GM10248 (cell line): ENCODE measurements at places on chromosomes 2 and 18.

DNA sequence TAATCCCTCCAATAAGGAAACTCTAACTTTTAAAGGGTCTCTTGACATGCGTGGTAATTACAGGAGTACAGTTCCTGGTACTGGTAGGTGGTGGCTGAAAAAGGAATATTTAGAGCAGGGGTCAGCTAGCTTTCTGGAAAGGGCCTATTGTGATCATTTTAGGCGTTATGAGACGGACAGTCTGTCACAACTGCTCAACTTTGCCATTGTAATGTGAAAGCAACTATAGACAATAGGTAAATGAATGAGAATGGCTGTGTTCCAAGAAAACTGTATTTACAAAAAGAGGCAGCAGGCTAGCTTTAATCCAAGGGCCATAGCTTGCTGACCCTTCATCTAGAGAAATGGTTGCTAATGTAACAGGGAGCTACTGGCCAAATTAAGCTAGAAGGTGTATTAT lies 177.7 kb upstream of the LRRTM1 start:
- DNase-seq, result no peak

DNA sequence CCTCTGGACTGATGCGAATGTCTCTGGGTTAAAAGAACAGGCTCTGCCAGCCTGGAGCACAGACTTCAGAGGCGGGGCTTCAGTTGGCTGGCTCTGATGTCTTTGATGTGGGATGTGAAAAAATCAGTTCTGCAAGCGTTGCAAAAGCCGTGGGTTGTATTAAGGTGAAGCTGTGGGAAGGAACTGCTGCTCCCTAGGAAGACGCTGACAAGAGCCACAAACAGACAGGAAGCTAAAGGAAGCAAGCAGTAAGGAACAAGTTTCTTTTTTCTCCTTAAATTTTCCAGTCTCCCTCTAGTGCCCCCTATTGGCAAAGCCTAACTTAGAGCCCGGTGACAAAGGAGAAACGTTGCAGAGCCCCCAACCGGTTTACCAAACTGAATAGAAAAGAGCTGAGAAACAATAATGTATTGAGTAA lies 239.0 kb downstream of the CCDC178 start:
- DNase-seq, result peak; percentile 4

- no peak for DNase-seq
These were observed 143.9 kb downstream of the MAIP1 start for GRCh38 chr2:200099256-200099655.

GRCh38 chr2:7726989-7727388 lies 809.8 kb downstream of the RNF144A start:
- no peak for DNase-seq

DNA sequence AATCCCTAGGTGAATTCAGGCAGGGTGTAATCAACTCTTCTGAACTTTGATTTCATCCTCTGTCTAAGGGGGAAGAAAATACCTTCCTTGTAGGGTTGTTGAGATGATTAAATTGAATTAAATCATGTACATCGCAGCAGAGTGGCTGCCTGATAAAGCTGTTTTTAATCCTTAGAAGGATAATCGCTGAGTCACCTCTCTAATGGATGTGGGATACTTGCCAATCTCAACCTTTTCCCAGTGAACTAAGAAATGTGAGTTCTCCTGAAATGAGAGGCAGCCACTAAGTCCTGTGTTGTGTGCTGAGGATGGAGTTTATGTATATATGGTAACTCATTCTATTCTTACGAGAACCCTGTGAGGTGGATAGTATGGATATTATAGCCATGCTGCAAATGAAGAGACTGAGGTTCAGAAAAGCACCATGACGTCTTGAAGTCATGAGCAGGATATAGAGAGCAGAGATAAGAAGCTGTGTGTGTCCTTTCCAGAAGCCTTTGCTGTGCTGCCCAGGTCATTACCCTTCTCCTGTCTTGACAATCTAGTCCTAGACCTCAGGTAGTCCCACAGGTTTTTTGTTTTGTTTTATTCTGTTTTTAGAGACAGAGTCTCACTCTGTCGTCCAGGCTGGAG lies 93.3 kb downstream of the HNRNPLL start:
- DNase-seq, result no peak

GRCh38 chr2:99812426-99812825 lies 322.6 kb upstream of the REV1 start:
- no peak for DNase-seq

DNA sequence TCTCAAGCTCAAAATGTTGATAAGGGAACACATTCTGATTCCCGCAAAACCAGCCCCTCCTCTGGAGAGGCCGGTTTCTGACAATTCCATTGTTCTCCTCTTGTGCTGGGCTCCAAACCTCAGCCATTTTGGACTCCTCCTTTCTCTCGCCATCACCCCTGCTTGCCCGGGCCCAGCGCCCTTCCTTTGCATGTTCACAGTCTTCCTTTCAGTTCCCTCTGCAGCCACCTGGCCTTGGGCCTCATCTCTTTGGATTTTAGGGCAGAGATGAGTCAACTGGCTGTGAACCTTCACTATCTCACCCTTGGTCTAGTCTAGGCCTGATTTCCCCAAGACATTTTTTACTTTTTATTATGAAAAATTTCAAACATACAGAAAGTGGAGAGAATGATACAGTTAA lies 155.9 kb upstream of the MAP3K20 start:
- peak; percentile 29 for DNase-seq

DNA sequence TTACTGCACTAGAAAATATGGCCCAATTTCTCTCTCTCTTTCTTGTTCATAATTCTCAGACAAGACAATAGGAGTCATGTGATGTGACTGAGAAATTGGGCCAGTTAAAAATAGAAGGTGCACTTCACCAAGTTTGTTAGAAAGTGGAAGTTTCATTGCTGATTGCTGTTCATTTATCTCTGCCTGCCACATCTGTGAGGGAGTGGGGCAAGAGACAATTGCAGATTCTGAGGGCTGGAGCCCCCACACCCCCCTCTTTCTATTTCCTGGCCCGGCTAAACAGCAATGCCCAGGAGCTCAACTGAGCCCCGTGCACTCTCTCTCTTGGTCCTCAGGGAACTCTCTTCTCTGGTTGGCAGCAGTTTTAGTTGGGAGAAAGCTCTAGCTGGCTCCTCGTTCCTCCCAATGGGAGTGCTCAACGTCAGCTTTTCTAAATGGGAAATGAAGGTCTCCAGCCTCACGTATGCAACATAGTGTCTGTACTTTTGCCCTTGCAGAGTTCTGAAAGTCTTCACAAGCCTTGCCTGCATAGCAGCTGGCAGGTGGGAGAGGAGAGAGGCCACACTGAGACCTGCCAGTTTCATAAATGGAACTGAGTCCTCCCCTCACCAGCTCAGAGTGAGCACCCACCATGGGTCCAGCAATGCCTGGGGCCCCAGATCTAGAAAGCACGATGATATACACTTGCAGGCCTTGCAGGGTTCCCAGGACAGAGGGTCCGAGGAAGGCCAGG lies 115.7 kb downstream of the MYCN start:
- DNase-seq, result peak; percentile 44

DNA sequence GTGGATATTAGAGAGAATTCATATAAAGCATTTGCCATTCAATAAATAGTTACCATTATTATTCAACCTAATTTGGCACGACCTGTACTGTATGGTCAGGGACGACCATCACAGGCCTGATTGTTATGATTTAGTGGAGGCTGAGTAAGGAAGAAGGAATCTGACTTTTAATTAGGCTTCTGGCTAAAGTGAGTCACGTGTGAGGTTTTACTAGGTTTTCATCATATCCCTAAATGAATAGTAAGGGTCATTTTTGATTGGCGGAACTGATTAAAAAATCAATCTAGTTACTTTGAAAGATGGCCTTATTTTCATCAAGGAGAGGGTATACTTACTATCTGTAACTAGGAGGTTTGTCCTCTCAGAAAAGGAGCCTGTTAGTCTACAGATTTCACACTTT lies 143.4 kb downstream of the ADCYAP1 start:
- no peak for DNase-seq

- DNase-seq, result no peak
These were observed 52.0 kb upstream of the HAAO start for GRCh38 chr2:42844366-42844765.

- no peak for DNase-seq
These were observed 266.0 kb downstream of the SH3BP4 start for GRCh38 chr2:235217846-235218245.

DNA sequence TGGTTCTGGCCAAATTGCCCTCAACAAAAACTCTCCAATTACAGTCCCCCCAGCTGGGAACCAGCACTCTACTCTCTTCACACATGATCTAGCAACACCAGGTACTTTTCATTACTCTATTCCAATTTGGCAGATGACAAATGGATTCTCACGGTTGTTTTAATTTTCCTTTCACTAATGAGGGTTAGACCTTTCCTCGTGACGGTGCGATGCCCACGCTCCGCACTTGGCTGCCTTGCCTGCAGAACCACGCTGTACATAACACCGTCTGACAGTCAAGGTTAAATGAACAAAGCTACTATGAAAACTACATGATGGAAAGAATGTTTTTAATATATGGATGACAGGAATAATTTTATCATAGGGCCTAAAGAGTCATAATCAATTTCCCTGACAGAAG lies 141.5 kb downstream of the FBXO15 start:
- DNase-seq, result no peak

- peak; percentile 39 for DNase-seq
These were observed 95.2 kb upstream of the BOD1L2 start for GRCh38 chr18:57051657-57052044.

DNA sequence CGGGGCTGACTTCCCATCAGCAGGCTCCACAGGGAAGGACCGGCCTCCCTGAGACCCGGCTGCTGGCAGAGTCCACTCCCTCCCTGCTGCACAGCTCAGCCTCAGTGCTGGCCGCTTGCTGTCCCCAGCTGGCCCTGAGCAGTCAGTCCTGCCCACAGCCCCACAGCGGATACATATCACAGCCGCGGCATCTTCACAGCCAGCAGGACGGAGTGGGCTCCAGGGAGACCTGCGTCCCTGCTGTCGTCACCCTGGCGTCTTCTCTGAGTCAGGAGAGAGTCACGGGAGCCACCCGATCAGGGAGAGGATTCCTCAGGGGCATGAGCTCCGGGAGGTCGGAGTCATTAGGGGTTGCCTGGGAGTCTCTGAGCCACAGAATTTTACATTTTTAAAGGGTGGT lies 13.1 kb upstream of the SNTG2 start:
- DNase-seq, result no peak

- no peak for DNase-seq
These were observed 39.3 kb upstream of the ITSN2 start for GRCh38 chr2:24399434-24400206.

DNA sequence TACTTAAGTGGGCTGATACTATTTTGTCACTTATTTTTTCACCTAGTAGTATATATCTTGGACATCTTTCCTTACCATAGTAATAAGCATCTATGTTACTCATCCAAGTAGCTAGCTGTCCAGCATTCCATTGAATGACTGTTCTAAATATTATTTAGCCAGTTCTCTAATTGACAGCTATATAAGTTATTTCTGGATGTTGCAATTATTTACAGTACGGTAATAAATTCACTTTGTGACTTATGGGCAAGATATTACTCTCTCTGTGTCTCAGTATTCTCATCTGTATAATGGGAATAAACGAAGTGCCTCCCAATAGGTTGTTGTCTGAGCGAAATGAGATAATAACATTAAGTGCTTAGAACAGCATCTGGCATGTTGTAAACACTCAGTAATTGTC lies 46.6 kb upstream of the AGAP1 start:
- no peak for DNase-seq

DNA sequence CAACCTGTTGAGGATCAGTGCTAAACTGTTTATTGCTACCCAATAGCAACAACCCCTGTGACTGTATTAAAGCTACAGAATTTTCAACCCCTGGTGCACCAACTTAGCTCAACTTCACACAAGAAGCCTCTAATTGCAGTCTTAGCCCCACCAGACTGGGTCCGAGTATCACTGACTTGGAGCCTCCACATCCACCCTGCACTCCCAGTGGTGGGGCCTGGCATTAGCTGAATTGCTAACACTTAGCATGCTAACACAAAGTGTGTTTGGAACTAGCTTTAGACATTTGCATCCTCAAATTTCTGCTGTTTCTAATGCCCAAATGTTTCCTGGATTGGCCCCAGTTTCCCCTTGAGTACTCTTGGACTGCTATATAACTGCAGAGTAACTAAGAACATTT lies 298.6 kb downstream of the AGPS start:
- DNase-seq, result no peak

- no peak for DNase-seq
These were observed 130.9 kb upstream of the SMAD7 start for GRCh38 chr18:49081511-49082155.

DNA sequence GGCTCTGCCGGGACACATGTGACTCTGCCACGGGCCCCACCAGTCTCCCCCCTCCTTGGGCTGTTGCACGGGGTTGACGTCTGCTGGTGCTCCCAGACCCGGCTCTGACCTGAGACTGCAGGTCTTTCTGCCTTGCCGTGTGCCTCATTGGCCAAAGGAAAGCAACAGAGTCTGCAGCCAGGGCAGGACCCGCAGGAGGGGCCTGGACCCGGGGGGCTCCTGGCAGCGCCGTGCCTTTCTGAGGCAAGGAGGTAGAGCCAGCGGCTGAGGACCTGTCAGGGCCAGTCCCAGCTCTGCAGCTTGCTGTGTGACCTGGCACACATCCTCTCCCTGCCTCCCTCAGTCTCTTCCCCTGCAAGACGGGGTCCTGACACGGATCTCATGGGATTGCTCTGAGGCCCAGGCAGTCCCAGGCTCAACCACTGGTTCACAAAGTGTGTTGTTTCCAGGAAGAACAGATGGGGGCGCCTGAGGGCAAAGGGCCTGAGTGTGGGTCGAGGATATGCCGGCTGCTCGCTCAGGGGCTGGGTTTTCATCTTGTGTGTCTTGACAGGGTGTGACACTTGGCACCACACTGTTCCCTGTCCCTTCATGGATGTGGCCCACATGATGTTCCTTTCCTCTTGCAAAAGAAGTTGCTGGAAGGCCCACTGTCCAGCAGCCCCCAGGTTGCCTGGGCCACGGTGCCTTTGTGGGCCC lies 9.0 kb downstream of the CAPN10 start:
- DNase-seq, result peak; percentile 71

- no peak for DNase-seq
These were observed 22.8 kb upstream of the CREG2 start for GRCh38 chr2:101410114-101410513.

- no peak for DNase-seq
These were observed 126.9 kb upstream of the NCK2 start for GRCh38 chr2:105617631-105618350.

GRCh38 chr2:38763728-38764127 lies 12.6 kb upstream of the SRSF7 start:
- no peak for DNase-seq

DNA sequence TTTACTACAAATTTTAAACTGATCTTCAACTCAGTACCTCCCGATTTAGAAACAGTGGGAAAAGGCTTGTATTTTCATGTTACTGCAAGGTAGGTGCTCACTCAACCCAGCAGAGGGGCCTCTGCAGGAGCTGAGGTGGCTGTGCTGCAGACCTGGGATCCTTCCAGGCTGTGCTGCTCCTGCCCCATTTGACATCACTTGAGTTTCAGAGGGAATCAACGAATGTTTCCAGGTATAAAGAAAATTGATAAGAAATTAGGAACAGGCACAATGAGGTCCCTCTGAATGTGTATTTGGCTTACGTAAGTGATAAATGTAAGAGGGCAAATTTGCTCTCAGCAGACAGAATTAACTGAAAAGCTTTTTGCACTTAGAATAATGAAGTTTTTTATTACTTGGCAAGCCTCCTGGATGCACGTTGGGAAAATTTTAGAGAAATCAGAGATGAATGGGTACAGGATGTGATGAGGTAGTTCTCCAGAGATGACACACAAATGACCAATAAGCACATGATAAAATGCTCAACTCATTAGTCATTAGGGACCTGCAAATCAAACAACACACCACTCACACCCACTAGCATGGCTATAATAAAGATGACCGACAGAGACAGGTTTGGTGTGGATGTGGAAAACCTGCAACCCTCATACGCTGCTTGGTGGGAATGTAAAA lies 114.0 kb downstream of the NOL10 start:
- DNase-seq, result no peak
